ENCODE measurements at places on chromosomes 5 and 9. TPM values are rescaled to one million over a fixed set of nuclear protein-coding genes. Genes with fewer than 3 reads are reported as not detected.

DNA sequence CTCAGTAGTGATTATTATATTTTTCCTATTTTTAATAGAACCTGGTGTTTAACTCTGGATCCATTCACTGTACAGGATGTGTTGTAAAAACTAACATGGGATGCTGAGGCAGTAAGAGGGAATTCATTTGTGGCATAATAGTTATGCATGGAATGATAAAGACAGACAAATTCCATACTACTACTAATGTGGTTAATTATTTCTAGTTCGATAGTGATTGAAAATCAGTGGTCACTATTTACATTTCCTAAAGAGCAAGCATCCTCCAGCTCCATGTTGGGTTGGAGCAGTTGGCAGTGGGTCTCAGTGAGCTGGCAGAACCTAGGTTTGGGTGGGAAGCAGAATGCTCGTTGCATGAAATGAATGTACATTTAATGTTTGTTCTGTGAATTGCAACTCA is 122.6 kb downstream of the SAXO1 start:
- no peak for DNase-seq

DNA sequence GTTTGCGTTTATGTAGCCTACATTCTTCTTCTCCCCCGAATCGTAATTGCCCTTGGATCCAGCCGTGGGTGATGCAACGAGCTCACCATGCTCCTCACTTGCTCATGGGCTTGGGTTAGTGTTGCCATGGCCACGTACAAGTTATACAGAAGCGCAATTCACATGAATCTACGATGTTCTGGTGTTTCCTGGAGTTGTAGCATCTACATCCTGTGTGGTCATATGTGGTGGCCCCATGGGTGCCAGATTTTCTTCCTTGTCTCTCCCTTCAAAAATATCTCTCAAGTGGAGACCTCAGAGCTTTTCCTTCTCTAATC is 115.3 kb downstream of the TLE4 start:
- no peak for DNase-seq

- DNase-seq = no peak
These were observed 213.8 kb downstream of the ADCY2 start for GRCh38 chr5:7609726-7610125.

DNA sequence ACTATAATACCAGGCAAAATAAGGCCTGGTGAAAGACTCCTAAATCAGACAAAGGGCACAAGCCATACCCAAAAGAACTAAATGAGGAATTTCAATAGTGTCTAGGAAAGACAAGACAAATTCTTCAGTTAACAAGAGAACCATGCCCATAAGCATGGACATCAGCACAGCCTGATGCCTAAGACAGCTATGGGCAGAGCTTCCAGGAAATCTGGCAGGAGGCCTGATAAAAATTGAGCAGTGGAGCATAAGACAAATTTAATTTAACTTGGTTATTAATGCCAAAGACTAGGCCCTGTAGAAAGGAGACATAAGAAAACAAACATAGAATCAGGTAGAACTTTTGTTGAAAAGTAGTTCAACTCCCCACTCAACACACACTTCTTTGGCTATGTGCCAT is 17.3 kb downstream of the KLHL3 start:
- no peak for DNase-seq

DNA sequence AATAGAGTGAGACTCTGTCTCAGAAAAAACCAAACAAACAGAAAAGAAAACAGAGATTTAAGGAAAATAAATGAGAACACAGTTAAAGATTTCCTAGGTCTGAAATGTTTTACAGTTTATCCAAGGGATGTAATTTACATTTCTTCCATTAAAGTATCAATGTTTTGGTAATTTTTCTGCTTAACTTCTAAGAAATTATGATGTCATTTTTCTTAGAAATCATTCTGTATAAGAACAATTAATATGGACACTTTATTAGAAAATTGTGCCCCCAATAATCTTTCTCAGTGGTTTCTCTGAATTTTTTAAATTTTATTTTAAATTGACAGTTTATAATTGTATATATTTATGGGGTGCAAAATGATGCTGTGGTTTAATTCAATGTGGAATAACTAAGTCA is 49.8 kb upstream of the PTPDC1 start:
- no peak for DNase-seq

GRCh38 chr9:115400796-115401195 is 282.8 kb upstream of the TNC start:
- no peak for DNase-seq

DNA sequence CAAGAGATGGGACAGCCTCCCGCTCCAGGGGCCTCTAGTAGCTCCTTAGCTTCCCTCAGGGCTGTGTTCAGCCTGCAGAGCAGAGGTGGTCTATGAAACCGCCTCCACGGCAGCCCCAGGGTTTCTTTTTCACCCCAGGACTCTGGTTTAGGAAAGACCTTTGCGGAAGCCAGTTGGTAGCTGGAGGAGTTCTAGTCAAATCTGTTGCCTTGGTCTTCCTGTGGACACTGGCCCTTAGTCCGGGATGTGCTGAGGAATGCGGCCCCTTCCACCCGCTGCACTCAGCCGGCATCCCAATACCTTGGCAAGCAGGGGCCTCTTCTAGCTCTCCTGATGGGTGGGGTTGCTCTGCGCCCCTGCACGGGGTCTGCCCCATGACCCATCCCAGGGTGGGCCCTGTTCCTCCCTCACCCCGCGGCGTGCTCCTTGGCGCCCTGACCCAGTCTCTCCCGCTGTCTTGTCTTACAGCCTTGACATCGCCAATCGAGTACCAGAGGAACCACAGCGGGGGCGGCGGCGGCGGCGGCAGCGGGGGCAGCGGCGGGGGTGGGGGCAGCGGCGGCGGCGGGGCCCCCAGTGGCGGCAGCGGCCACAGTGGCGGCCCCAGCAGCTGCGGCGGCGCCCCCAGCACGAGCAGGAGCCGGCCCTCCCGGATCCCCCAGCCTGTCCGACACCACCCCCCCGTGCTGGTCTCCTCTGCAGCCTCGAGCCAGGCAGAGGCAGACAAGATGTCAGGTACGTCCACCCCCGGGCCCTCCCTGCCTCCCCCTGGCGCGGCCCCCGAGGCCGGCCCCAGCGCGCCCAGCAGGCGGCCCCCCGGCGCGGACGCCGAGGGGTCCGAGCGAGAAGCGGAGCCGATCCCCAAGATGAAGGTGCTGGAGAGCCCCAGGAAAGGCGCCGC is 94.3 kb upstream of the OTULINL start:
- no peak for DNase-seq

- peak; percentile 28 for DNase-seq
These were observed 5.2 kb downstream of the FAT2 start for GRCh38 chr5:151585970-151586369.

DNA sequence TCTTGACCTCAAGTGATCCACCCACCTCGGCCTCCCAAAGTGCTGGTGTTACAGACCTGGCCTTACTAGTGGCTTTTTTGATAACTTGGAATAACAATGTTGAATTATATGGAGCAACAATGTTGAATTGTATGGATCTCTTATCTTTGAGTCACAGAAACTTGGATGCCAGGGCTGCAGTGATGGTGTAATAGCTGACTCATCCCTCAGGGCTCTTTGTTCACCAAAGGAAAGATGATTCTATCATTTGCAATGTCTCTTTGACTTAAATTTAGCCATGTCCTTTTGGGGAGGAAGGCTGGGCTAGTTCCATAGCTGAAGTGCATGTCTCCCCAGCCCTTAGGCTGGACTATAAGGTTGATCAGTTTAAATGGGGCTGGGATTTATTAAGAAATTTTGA is 172.3 kb downstream of the PDZD2 start:
- no peak for DNase-seq

GRCh38 chr9:29958469-29958868 is 2385.2 kb upstream of the C9orf72 start:
- DNase-seq = no peak

DNA sequence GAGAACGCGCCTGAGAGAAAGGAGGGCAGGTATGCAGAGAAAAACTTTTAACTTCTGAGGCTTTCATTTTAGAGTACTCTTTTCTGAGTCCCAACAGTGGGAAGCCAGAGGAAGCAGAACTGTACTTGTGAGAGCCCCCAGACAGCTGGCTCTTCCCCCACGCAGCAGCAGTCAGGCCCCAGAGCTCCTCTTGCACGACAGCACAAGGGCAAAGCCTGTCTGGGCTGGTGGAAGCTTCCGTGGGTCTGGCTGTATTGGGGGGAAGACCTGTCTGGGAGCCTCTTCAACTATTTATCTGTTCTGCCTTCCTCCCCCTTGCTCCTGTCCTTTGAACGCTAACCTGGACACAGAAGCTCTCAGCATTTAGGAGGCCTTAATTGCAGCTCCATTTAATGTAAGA is 68.2 kb downstream of the THBS4 start:
- DNase-seq = no peak

DNA sequence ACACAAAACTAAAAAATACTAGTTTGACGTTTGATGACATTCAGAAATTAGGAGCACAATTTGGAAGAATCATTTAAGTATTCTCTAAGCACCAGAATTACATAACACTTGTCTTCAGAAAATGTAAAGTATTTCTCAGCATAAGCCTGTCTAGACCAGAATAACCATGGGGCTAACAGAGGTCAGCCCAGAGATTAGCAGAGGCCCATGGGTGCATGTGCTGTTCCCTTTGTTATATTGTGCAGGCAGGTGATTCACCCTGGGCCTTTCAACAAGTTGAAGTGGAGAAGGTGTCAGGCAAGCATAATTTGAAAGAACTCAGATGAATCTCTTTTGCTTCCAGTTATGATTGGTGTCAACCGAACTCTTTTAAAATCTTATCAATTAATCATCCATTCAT is 227.9 kb downstream of the LURAP1L start:
- no peak for DNase-seq

- no peak for DNase-seq
These were observed 129.5 kb downstream of the RNF180 start for GRCh38 chr5:64295101-64295500.

- DNase-seq = no peak
These were observed 112.8 kb downstream of the DAPK1 start for GRCh38 chr9:87610200-87611155.

DNA sequence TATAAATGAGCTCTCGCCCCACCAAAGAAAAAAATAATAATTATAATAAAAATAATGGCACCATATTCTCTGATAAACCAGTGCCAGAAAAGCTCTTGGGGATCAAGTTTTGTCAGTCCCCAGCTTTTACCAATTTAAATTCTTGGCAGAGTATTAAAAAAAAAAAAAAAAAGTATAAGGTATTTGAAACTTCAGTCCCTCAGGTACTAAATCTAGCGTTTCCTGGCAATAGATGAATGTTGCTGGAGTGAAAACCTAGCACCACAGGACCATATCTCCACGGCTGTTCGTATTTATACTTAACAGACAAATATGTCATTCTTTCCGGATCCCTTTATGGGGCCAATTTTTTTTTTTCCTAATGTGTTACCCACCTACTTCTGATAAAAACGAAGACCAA is 646.2 kb downstream of the CCDC171 start:
- no peak for DNase-seq

DNA sequence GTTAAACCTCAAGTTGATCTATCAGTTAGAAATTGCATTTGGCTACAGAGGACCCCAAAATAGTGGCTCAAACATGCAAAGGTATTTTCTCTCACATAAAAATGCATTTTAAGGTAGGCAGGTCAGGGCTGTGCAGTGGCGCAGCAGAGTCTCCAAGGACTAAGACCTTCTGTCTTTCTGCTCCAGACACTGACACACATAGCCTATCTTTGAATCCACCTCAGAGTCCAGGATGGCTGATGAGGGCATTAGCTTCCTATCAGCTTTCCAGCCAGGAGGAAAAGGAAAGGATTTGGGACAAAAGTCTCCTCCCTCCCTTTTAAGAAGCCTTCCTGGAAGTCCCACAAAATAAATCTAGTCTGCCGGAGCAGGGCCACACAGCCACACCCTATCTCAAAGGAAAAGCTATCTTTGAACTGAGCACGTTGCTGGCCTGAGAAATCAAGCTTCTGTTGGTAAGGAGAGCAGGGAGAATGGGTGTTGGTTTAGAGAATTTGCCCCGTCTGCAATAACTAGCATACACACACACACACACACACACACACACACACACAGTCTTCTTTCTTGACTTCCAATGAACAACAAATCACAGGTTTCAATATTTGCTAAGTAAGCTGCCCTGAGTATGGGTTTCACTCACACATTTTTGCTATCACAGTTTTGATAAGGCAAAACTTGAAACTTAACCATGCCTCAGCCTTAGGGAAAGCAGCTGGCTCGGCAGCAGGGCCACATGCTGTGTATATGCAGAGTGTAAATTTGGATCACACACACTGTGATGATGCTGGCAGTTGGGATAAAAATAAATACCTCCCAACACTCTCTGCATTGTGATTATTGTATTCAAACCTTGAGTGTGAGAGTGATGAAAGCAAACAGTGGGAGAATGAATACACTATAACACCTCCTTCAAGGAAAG is 116.6 kb upstream of the MAP3K1 start:
- no peak for DNase-seq

- no peak for DNase-seq
These were observed 398.8 kb downstream of the NFIB start for GRCh38 chr9:13915131-13915530.

- DNase-seq = no peak
These were observed 3.3 kb upstream of the NKD2 start for GRCh38 chr5:1005249-1005851.

- DNase-seq = no peak
These were observed 11.4 kb downstream of the HAND1 start for GRCh38 chr5:154466671-154467070.

GRCh38 chr5:146641941-146642340 is 126.0 kb upstream of the GPR151 start:
- DNase-seq = no peak

- no peak for DNase-seq
These were observed 229.9 kb upstream of the DAB2 start for GRCh38 chr5:39654715-39655114.

- no peak for DNase-seq
These were observed 29.3 kb upstream of the NKD2 start for GRCh38 chr5:979100-979817.

- DNase-seq = no peak
These were observed 336.3 kb downstream of the KDM4C start for GRCh38 chr9:7094052-7094451.

- DNase-seq = no peak
These were observed 17.0 kb upstream of the MVB12B start for GRCh38 chr9:126309427-126310189.

- DNase-seq = no peak
These were observed 178.8 kb upstream of the KLF9 start for GRCh38 chr9:70593241-70593640.

The FAT2 gene
- total RNA-seq = 0.03 TPM

The QRFP gene
- not detected for total RNA-seq

The TIMD4 gene
- 0.29 TPM for total RNA-seq

The ST8SIA4 gene
- 9.4 TPM for total RNA-seq

The MFAP3 gene
- total RNA-seq = 24.6 TPM

The PCDHGB7 gene
- 15.5 TPM for total RNA-seq

The SLC9A3 gene
- 537 TPM for total RNA-seq

The GABRA6 gene
- total RNA-seq = not detected

The PCSK1 gene
- not detected for total RNA-seq

The SEMA5A gene
- 29.3 TPM for total RNA-seq

The MARCHF11 gene
- not detected for total RNA-seq

The BSPRY gene
- total RNA-seq = 16.0 TPM

The NPR3 gene
- 6.5 TPM for total RNA-seq

The NTNG2 gene
- 3.5 TPM for total RNA-seq

The SPAG8 gene
- 4.6 TPM for total RNA-seq

The NR5A1 gene
- total RNA-seq = 0.37 TPM

The TMEM252 gene
- not detected for total RNA-seq

The PRKAA1 gene
- total RNA-seq = 91.5 TPM
